Right renal pelvis (tissue), 4 donors: ENCODE measurements at places on chromosomes 4 and X.

DNA sequence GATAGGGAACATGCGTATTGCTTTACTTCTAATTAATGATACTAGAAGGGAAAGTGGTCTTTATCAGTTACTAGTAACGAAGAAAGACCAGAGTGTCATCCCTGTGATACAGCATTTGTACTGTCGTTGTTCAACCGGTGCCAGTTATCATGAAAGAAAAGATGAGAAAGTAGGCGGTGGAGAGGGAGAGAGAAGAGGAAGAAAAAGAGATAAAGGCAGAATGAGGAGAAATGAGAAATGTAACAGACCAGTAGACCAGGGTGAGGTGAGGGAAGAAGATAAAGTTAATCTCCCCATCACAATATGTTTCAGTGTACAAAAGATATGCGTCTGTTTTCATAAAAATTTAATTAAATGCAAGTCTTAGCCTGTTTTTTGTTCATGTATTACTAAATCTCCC lies 135.2 kb upstream of the HPGD start:
- no peak for DNase-seq

GRCh38 chr4:1410491-1411325 lies 4.5 kb upstream of the NKX1-1 start:
- DNase-seq, result peak; percentile 63

DNA sequence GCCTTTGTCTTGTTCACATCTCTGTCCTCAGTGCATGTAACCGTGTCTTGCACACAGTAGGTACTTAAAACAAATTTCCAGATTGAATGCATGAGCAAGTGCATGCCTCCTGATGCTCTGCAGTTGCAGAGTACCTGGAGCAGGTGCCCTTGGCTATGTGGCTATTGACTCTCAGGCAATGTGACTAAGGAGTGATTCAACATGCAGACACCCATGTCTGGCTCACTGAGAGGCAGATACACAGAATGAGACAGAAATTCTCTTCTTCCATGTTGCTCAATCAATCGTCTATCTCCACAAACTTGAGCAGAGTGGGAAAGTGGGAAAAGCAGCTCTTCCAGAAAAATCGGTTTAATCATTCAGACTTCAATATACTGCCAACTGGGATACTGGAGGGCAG lies 111.0 kb downstream of the CHRDL1 start:
- DNase-seq, result no peak

GRCh38 chr4:26826721-26827120 lies 33.9 kb upstream of the STIM2 start:
- no peak for DNase-seq

DNA sequence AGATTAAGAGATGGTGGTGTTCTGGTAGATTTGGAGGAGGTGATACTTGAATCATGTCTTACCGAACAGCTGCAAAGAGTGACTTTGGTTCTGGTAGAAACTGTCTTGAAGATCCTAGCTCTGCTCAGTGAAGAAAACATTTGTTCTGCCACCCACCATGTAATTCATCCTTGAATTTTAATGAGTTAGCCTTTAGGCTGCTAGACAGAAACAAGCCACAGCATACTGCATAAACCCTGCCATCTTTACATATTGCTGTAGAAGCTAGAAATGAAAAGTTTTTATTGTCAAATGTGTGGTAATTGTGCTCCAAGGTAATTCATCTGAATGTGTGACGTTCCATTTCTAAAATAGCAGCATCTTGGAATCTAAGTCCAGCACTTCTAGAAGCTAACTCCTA lies 161.0 kb upstream of the RAPGEF2 start:
- DNase-seq, result no peak

GRCh38 chr4:2981256-2981819 lies 18.0 kb downstream of the GRK4 start:
- DNase-seq, result no peak

GRCh38 chr4:148793221-148793620 lies 351.0 kb upstream of the NR3C2 start:
- DNase-seq, result no peak

DNA sequence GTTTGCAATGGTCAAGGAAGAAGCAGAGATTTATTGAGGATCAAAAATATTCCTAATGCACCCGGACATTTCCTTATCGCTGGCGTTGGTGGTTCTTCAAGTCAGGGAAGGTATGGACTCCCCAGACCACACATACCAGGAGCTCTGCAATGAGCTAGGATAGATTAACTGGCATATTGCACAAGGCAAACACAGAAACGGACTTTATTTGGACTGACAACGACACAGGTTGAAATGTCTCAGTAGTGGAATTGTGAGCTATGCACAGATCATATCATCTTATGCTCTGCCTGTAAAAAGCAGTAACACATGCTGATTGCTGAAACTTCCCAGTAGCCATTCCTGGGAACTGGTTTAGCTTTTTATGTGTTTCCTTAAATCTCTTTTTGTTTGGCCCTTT lies 1.7 kb downstream of the TSPAN7 start:
- no peak for DNase-seq

DNA sequence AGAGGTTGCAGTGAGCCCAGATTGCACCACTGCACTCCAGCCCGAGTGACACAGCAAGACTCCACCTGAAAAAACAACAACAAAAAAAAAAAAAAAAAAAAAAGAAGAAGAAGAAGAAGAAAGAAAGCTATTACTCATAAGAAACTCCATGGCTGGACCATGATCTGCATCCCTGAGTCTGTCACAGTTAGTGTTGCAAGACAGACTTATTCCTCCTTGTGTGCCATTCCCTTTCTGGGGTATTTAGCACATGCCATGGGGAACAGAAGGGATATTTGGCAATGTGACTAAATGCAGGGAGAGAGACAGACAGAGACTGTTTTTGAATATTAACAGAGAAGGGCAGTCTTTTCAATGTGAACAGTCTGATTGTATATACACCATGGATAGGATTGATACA lies 16.7 kb upstream of the PDS5A start:
- DNase-seq, result no peak

DNA sequence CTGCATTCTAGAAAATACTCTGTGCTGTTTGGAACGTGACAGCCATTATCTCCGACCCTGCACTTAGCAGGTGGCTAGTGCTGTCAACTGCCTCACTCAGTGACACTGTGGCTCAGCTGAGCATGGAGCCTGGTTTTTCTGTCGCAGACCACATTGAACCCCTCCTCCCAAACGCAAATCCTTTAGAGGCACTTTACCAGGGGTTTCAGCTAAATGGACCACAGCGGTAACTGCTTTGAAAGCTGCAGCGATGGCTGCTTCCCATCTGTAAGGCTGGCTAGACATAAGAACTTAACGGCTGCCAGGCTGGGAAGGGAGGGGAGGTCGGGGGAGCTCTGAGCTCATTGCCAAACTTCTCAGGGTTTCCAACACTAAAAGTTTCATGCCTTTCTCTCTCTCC lies 8.1 kb downstream of the SLC34A2 start:
- DNase-seq, result no peak

DNA sequence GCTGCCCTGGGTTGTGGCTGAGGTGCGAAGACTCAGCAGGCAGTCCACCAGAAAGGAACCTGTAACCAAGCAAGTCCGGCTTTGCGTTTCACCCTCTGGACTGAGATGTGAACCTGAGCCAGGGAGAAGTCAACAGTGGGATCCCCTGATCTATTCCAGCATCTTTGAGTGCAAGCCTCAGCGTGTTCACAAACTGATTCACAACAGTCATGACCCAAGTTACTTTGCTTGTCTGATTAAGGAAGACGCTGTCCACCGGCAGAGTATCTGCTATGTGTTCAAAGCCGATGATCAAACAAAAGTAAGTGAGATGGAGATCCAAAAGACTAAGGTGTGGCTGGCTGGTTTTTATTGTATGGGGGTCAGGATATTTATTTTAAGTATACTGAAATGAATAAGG lies 11.3 kb downstream of the TBC1D1 start:
- no peak for DNase-seq

GRCh38 chr4:158810487-158811215 lies 41.8 kb downstream of the FNIP2 start:
- no peak for DNase-seq

DNA sequence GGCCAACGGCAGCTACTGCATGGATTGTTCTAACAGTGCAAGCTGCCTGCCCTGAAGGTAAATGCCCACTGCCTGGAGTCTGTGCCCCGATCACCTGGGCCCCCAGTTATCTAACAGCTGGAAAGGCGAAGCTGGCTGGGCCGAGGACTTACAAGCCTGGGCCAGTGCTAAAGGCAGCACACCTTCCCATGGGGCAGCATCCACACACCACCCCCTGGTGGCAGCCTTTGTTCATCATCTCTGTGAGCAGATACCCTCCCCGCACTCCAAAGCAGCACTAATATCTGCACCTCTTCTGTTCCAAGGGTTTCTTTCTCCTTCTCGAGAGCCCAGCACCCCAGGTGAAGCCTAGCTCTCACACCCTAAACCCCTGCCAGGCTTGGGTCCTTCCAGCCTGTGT lies 7.6 kb downstream of the SLC2A9 start:
- DNase-seq, result no peak

DNA sequence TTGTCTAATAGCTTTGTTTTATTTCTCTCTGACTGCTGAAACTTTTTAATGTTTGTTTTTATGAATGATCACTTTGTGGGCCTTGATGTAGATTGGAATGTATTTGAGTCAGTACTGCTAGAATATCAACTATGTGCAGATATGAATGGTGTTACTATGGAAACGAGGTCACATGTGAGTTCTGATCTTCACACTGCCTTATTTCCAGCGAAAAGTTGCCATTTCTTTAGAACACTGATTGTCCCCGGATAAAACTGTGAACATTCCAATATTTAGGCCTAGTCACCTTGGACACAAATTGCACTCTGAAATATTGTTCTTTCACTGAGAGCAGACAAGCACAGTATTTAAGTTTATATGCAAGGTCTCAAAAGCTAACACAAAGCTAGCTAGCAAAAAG lies 27.2 kb upstream of the MAGED1 start:
- DNase-seq, result no peak

DNA sequence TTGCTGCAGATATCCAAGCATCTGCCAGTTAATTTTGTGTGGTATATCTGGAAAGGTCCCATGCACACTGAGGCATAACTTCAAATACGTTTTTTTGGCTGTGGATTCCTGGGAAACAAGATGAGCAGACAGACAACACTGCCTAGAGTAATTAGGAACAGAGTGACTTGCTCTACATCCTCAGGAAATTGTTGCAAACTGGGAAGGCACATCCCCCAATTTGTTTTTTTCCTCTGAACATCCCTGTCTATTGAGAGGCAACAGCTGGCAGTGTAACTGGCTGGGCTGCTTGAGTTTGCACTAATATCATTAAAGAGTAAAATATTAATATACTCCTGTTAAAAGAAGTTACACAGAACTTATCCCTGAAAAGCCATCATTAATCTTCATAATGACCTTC lies 207.7 kb upstream of the SLIT2 start:
- no peak for DNase-seq
